ENCODE measurements at places on chromosomes 1 and 21.
A peak's percentile ranks its signal among the peaks of the same experiment; 100 is the strongest.

- no peak for DNase-seq
Measured at GRCh38 chr21:15031790-15032357, 32.9 kb downstream of the NRIP1 start.

DNA sequence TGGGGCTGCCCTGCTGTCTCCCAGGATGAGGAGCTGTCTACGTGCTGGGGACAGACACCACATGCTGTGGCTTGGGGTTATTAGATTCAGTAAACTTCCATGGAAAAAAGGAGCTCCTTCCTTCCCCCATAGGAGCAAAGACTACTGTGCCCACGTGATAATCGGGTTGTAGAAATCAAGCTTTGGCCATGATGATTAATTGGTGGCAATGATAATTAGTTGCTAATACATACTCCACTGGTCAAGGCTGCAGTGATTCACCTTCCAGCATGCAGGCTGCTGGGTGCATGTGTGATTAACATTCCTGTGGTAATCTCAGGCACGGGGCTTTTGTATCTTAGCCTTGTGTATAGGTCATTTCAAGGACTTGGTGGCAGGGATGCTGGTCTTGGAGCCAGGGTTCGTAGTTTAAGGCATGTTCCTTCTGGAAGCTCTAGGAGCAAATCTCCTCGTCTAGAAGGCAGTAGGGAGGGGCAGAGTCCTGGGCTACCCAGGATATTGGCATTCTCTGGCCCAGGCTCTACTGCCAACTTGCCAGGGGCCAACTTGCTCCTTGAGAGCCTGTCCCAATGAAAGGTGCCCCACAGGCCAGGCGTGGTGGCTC lies 41.4 kb downstream of the TMCO4 start:
- no peak for DNase-seq

DNA sequence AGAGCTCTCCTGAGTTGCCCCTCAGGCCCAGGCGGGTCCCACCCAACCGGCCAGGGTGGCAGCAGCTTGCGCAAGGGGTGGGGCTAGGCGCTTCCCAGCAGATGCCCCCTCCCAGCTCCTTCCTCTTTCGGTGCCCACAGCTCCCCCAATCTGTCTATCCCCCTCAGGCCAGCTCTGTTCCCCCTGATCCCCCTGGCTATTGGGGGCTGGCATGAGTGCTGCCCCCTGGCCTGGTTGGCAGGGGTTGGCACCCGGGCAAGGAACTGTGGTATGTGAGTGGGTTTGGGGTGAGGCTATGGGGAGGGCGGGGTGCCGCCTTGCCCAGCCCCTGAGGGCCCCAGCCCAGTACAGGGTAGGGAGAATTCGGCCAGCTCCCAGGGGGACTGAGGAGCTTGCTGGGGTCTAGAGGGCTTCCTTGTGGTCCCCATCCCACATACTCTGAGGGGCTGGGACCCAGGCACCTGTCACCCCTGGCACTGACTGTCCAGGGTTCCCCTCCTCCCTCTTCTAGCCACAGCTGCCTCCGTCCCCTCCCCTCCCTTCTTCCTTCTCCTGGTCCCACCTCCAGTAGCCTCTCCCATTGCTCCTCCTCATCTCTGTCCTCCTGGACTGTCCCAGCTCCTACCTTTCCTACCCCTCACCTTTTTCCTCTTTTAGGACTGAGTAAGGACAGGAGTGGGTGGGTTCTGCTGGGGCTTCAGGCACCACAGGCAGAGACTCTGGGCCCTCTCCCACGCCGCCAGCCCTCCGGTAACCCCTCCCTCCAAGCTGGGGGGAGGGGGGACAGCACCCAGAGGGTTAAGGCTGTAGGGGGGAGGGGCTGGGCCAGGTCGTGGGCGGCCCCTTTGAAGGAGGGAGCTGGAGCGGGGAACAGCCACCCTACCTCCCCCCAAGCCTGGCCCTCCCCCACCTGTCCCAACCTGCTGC lies 5.7 kb downstream of the ZBTB7B start:
- peak; percentile 75 for DNase-seq

DNA sequence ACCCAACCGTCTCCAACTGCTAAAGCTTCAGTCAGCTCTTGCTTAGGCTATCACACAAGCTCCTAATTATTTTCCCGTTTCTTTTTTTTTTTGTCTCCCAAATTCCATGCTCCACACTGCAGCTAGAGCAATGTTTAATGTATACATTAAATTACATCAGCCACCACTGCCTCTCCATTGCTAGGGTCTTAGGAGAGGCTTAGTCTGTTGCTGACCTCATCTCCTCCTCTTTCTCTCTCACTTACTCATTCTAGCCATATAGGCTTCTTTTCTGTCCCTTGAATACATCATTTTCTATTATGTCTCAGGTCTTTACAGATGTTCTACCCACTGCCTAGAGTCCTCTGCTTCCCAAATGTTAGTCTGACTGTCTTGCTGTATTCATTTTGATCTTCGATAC lies 138.1 kb upstream of the ST6GALNAC5 start:
- DNase-seq, result no peak

GRCh38 chr1:235442788-235443429 lies 61.3 kb downstream of the B3GALNT2 start:
- no peak for DNase-seq

DNA sequence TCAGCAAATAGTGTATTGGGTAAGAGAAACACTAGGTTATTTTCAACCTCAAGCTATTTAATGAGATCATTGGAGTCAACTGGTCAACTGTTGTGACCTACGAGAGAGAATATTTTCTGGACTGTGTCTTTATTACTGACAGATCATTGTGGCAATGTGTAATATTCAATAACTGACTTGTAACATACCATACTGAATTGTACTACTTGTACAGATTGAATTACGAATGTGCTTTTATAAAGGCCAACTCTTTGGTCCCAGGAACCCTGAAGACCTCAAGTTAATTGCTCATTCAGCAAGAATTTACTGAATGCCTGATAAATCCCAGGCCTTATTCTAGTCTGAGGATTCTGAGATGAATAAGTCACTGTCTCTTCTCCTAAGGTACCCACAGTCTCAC lies 56.1 kb upstream of the CAMK1G start:
- DNase-seq, result no peak

GRCh38 chr1:28249013-28249865 lies 10.1 kb upstream of the SESN2 start:
- DNase-seq, result peak; percentile 53

DNA sequence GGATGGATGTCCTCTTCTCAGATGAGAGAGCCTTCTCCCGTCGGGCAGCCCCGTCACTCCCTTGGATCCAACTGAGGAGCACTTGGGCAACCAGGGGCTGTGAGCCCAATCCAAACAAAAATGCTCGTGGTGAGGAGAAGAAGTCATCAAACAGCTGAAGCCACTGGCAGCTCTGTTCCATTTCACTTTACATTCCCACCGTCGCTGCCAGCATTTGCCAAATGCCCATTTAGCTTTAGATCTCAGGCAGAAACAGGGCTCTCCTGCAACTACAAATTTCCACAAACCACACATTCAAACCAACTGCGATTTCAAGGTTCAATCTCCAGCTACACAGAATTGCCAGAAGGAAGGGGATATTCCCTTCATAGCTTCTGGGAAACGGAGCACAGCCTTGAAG lies 634.6 kb downstream of the SMYD3 start:
- no peak for DNase-seq

DNA sequence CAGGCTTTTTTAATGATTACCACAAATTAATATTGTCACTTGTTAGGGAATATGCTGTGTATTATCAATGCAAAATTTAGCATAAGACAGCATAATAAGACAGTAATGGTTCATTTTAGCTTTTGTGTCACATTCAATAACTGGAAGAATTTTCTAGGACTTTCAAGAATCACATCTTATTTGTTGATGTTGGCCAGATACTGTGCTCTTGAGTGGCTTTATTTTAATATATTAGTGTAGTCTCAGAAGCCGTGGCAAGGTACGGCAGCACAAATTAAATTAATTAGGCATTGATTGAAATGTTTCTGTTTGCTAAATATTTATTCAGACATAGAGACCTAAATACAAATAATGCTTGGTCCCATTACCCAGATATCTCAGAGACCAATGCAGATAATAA lies 10.4 kb downstream of the IFI44L start:
- no peak for DNase-seq

DNA sequence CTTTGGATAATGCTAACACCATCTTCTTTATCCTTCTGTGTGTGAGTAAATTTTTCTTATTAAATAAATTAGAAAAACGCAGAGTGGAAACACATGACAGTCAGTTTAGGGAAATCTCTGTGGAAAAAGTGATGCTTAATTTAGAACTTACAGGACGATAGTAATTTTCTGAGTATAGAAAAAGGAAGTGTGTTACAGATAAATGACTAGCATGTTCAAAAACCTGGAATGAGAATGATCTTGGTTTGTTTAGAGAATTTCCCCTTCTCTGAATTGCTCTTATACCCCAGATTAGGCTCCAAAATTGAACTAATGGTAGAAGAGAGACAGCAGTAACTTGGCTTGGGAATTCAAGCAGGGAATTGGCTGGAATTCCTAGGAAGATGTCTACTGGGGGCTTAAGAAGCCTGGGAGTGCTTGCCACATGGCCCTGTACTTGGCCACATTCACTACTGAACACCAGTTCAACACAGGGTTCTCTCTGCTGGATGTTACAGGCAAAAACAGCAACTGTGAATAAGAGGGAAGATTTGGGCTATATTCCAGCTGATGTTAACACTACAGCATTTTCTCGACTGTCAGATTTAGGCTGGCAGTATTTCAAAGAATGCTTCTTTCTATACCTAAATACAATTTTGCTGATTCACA lies 1004.2 kb downstream of the TTLL7 start:
- DNase-seq, result no peak

- DNase-seq, result peak; percentile 15
Measured at GRCh38 chr1:239308701-239309333, 77.6 kb upstream of the CHRM3 start.

- DNase-seq, result no peak
Measured at GRCh38 chr1:53639996-53640700, 98.8 kb downstream of the GLIS1 start.

- no peak for DNase-seq
Measured at GRCh38 chr1:59703918-59704378, 110.8 kb upstream of the HOOK1 start.

DNA sequence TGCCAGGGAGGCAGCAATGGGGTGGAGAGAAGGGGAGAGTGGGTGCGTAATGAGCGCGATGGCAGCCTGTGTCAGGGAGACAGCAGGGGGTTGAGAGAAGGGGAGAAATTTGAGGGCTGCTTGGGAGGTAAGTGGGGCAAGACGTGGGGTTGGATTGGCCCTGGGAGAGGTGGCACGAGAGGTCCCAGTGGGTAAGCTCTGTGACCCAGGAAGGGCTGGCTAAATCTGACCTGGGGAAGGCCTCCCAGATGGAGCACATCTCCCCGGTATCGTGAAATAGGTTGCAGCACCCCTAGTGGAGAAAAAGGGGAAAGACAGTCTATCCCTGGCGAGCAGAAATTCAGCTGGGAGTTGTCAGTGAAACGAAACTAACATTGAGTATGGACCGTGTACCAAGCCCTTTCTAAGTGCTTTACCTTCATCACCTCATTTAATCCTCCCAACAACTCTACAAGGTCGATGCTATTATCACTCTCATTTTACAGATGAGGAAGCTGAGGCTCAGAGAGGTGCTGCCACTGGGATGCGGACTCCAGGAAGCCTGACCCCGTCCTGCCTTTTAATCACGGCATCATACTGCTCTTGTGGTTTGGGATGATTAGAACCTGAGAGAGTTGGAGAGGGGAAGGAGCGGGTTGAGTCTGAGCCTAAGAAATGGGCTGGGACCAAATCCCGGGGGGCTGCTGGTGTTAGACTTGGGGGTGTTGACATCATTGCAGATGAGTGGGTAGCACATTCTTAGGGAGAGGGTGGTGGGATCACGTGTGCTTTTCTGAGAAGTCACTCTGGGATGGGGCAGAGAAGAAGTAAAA lies 56.6 kb upstream of the RPL11 start:
- peak; percentile 61 for DNase-seq

DNA sequence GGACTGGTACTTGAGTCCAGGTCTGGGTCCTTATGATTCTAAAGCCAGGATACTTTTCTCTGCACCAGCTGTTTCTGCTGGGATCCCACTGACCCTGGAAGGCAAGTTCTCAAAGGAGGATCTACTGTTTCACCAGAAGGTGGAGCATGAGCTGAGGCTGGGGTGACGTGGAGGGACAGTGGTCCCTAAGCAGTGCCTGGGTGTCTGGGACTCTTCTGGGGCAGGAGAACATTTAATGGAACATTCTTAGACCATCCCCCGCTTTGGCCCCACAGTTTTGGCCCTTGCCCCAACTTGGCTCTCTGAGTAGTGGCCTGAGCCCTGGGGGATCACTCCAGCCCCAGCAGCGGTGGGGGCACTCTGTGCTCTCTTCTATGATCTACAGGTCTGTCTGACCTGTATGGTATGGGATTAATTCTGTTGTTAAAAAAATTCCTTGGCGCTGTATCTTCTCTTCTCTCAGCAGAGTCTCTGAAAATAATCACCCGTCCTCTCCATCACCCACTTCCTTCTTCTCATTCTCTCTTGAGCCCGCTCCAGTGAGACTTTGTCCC lies 60.3 kb upstream of the CSF3R start:
- DNase-seq, result no peak
